H54 (cell line): ENCODE measurements at places on chromosomes 6 and 20.

DNA sequence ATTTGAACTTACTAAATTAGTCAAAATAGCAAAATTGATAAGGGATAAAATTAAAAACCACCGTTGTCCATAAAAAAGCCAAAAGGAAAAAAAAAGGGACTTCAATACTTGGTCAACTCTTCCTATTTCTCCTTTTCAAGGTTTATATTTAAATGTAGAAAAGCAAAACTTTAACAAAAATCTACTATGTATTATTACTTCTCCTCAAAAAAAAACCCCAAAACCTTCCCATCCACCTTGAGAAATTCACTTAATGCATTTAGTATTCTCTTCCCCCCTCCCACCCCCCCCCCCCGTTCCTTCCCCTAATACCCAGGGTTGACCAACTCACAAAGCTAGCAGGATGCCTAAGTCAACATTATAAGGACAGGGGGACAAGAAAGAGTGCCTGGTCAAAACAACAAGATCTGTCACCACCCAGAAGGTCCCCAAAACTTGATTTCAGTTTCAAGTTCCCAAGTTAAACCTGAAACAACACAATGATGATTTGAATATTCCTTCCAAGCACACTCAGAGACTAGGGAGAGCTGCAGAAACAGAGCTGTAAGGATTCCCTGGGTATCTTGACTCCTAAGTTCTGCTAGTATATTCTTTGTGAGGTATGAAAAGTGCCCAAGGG, 14.6 kb downstream of the GMDS start:
- no peak for DNase-seq

DNA sequence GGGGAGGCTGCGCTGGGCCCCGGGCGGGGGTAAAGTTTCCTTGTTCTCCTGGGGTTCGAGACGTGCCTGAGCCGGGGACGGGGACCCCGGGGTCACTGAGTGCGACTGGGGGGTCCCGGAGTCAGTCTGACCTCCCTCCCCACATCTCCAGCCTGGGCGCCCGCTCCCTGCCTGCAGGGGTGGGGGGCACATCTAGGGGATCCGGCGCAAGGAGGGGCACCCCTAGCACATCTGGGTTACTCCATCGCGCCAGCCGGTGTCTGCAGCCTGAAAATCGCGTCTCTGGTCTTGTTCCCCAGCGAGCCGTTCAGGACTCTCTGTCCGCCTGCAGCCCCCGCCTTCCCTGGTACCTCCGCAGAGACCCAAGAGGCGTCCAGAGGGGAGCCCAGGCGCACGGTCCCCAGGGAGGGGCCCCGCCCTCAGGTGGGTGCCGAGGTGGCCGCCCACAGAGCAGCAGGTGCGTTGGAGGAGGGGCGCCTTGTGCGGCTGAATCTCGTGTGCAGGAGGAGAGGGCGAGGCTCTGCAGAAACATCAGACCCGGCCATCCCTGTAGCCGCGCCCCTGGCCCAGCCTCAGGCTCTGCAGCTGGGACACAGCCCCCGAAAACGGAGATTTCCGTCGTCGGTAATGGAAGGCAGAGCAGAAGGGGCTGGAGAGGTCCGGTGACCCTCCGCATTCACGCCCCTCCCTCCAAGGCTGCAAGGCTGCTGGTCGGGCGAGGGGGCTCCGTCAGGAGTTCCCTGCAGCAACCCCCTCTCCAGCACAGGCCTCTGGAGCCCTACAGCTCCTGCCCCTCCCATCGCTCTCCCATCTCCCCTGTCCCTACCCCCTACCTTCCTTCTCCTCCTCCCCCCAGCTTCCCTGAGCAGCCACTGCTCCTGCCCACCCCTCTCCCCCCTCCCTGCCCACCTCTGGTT, 628 bp upstream of the CHRNA4 start:
- DNase-seq, result no peak

- DNase-seq, result no peak
These were observed 15.4 kb upstream of the SLC22A16 start for GRCh38 chr6:110491644-110492317.

DNA sequence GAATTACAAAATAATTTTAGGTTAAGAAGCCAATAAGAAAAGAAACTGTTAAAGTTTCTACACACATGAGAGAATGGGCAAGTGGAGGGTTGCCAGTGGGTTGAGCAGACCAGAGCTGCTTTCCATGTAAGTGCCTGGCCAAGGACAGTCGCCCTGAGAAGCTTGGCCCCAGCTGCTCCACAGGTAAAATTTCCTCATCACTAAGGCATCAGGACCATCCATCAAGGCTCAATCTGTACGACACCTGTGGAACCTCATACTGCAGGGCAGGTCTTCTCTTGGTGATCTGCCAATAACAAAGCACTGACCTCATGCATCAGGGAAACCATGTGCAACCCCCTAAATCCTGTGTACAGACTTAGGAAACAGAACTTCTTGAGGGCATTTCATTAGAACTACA, 115.4 kb downstream of the INSM1 start:
- no peak for DNase-seq

- DNase-seq, result no peak
These were observed 79.0 kb downstream of the TULP4 start for GRCh38 chr6:158391276-158391675.

DNA sequence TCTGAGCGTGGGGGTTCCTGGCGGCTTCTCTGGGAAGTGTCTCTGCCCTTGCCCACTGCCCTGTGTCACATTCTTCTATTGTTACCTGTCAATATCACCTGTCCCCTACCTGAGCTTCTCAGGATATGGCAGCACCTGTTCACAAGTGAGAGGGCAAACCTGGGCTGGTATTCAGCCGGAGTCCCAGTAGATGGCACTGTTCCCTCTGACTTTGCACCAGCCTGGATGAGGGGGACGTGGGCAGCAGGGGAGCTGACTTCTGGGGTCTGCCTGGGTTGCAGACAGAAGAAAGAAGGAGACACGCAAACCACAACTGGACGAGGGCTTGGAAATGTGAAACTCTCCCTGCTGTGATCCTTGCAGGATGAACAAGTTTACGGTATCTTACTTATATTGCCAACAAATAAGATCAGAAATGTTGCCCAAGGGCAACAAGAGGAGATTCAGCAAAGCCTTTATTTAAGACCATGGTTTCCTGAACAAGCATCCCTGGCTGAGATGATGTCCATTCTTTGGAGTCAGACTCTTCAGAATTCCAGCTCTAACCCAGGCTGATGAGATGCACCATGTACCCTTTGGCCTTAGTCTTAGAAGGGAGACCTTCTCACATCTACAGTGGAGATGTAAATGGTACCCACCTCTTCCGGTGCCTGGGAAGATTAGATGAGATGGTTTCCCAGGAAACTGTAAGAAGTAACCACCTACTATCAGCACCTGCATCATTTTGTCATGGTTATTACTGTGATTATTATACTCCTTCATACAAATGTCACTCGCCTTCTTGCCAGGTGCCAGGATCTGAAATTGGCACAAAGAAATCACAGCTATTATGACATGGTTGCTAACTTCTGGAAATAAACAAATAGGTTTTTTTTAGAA, 400.0 kb upstream of the CDH4 start:
- DNase-seq, result no peak

- no peak for DNase-seq
These were observed 45.8 kb upstream of the VSTM2L start for GRCh38 chr20:37856932-37857660.

DNA sequence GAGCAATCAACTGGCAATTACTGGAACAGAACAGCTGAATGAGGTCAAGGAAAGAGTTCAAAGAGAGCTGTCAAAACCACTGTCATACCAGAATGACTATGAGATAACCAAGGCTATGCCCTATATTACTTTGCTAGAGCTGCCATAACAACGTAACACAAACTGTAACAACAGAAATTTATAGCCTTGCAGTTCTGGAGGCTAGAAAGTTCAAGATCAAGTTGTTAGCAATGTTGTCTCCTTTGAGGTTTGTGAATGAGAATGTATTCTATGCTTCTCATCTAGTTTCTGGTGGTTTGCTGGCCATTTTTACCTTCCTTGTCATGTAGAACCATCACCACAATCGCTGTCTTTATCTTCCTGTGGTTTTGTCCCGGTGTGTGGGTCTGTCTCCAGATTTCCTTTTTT, 1323.0 kb upstream of the GJE1 start:
- no peak for DNase-seq
